CD4-positive, alpha-beta T cell treated with Interleukin-15 for 1 hour (primary cell): ENCODE measurements at places on chromosomes 16 and 17.

- DNase-seq: peak; percentile 58
Observed at GRCh38 chr17:38735161-38735997, 5.2 kb downstream of the CISD3 start.

GRCh38 chr17:41965694-41966462, 717 bp upstream of the CNP start:
- peak; percentile 66 for DNase-seq

DNA sequence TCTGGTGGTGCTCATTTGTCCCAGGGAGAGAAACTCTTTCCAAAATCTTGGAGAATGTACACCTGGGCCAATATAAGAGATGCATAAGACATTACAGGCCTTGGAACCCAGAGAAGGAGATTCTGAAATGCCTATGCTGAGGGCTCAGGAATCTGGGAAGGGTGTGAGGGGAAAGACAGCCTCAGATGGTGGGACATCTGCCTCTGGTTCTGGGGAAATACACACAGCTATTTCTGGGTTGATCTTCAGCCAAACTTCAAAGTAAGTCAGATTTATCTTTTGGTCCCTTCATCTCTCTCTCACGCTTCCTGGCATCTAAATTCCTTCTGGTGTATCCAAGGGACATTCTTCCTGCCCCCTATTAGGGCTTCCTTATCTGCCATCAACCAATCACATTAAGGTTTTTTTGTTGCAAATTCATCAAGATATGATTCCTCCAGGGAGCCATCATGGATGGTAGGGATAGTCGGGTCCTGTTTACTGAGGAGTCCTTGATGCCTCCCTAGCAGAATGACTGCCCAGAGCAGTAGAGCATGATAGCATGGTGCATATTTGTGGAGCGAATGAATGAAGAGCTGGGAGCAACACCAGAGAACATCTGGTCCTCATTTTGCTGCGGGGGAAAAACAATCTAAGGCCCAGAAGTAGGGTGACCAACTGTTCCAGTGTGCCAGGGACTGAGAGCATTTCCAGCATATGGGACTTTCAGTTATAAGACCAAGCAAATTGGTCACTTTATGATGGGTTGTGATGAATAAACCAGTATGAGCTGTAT, 35.7 kb upstream of the DYNLL2 start:
- DNase-seq: no peak

DNA sequence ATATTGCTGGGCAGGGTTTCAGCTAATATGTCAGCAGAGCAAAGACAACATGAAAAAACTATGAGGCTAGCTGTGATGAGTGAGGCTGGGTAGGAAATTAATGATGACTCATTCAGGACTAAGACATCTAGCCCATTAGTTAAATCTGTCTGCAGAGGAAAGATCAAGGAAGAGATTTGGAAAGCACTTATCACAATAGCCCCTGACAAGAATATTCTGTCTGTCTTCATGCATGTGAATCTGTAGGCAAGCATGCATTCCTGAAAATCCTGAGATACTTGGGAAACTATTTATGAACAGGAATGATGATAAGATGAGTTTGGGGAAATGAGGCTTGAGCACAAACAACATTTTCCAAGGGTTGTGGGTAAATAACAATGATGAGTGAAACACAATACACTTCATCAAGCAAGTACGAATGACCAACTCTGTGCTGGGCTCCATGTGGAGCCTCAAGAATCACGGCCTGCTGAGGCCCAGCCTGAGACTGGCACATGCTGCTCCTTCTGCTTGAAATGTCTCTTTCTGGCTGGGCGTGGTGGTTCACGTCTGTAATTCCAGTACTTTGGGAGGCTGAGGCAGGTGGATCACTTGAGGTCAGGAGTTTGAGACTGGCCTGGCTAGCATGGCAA, 96.5 kb upstream of the ASIC2 start:
- DNase-seq: no peak

GRCh38 chr17:9220398-9221146, 199.3 kb downstream of the NTN1 start:
- DNase-seq: no peak

DNA sequence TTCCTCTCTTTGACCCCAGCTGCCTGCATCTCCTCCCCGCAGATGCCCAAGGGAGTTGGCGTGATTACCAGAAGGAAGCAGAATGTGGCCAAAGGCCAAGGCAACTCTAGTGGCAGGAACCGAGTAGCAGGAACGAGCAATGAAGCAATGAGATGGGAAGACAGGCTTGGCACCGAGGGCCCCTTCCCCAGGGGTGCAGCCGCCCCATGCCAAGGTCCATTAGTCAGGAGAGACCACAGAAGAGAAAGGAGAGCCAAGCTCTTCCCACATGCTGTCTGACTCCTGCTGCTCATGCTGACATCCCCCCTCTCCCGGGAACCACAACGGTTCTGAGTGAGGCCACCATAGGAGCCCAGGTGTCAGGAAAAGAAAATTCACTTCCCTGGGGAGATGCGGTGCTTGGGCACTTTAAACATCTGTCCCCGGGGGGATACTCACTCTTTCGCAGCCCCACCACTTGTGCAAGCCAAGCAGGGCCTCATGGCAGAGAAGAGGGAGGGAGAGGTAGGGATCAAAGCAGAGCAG, 67.4 kb downstream of the MYO18A start:
- no peak for DNase-seq

DNA sequence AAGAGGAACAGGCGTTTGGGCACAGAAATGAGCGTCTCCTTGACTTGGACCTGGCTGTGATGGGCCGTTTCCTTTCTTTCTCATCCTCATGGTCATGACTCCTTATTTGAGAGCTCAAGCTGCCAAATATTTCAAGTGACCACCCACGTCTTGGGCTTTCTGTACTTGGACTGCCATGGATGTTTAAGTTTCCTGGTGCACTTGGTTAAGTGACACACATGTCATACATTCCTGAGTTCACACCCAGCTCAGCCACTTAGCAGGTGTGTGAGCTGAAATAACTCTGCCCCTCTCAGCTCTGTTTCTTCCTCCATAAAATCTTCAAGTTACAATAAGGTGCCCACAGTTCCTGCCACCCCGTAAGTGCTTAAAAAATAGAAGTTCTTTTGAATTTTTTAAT, 114.5 kb downstream of the CLEC16A start:
- no peak for DNase-seq

- no peak for DNase-seq
Observed at GRCh38 chr17:2374549-2375285, 26.1 kb downstream of the MNT start.

DNA sequence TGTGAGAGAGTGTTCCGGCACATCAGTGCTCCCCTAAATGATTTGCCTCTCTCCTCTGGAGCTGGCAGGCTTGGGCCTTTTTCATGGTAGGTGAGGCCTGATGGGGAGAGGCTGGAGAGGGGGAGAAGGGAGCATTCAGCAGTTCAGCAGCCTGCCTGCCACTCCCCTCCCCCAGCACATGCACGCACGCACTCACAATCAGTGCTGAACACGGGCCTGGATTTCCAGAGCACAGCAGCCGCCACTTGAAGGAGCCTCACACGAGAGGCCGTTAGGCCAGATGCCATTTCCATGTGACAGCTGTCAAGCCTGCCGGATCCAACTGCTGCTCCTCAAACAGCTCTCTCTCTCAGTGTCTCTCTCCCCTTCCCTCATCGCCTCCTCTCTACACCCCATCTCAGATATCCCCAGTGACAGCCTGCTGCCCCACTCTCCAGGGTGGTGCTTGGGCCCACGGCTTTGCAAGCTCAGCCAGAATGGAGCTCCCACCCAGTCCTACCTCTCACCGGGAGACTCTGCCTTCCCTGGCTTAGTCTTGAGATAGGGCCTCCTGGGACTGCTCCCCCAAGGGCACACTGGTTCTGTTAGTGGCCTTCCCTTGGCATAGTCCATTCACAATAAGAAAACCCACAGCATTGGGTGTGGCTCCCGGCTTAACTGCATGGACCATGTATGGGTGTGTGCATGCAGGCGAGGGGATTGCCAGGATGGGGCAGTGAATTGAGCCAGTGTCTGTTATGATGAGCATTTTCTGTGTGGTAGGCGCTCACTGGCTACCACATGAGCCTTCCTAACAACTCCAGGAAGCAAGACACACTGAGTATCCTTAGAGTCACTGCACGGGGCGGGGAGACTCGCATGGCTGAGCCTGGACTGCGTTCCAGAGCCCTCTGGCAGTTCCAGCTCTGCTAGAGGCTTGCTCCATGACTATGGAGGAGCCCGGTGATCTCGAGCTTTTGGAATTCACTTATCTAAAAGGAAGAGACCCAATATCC, 226.2 kb downstream of the CCDC182 start:
- no peak for DNase-seq

DNA sequence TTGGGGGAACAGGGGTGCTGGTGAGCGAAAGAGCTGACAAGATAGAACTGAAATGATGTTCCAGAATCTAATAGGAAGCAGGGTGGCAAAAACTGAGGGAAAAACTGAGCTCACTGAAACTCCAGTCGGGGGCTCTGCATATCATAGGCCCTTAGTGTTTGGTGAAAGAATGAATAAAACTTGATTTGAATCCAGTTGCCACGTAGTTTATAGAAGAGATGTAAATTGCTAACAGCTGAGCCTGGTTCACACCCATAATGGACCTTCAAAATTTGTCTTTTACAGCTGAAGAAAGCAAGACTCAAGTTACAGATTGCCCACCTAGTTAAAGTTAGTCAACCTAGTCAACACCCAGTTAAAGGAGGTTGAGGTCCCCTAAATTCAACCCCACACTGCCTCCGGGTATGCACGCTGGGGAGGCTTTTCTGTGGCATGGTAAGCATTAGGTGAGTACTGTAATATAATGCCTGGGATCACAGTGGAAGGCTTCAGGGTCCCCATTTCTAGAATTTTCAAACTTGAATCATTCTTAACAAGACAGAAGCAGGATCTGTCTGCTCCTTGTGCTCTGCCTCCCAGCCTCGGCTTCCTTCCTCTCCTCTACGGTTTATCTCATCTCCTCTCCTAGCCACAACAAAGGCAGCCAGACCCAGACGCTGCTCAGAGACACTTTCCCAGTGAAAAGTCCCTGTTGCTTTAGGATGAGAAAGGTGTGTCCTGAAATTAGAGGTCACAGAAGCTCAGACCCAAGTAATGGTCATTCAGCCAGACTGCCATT, 26.9 kb upstream of the SUPT4H1 start:
- DNase-seq: no peak

GRCh38 chr17:75205037-75205792, at the start of gene NUP85:
Gene NUP85, plus strand, starts transcription at chr17:75205679. Its CDS starts 83 bp downstream, at chr17:75205762.
- DNase-seq: peak; percentile 87

GRCh38 chr17:8856869-8857575, 10.5 kb downstream of the PIK3R6 start:
- DNase-seq: no peak

GRCh38 chr17:9936095-9936494, 31.0 kb upstream of the RCVRN start:
- no peak for DNase-seq

GRCh38 chr16:6286176-6286575, 1046.5 kb upstream of the RBFOX1 start:
- DNase-seq: no peak

DNA sequence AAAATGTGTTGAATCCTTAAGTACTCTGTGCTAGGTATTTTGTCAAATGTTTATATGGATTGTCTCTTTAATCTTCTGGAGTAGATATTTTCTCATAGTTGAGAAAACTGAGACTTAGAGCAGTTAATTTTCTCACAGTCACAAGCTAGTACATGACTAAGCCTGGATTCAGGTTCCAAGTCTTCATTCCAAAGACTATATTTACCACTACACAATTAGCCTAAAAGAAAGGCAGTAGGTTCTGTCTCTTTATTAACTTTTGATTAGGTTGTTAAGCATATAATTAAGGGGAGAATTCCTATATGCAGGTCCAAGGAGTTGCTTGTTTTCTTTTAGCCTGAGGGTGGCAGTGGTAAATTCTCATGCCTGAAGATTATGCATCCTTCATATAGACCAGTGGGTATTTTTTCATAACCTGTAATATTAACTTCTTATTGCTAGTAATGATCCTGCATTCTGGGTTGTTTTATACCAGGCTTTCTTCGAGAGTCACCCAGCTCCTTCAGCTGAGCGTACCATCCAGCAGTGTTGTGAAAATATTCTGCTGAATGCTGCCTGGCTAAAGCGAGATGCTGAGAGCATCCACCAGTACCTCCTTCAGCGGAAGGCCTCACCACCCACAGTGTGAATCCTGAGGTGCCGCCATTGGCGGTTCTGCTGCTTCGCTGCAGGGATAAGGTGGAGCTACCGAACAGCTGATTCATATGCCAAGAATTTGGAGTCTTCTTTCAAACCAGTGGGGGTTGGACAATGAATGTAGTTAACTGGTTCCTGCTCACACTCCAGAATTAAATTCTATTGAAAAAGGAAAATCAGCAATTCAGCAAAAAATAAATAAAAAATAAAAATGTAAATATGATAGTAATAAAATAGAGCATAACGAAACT, 28.2 kb upstream of the KPNB1 start:
- DNase-seq: no peak

DNA sequence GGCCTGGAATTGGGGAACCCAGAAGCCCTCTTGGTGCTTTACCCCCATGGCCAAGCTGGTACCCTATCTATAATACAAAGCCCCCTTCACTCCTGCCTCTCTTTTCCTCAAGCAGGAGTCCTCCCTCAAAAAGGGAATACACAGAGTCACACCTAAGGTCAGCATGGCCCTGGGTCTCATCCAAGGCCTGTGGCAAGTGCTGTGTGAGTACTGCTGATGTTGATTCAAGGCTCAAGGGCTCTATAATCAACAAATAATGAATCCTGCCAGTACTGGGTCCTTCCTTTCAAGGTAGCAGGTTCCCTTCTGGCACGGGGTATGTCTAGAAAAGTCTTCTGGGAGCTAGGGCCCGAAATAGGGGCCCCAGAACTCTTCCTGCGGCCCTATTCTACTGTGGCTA, 187.3 kb downstream of the CYB561 start:
- DNase-seq: no peak

DNA sequence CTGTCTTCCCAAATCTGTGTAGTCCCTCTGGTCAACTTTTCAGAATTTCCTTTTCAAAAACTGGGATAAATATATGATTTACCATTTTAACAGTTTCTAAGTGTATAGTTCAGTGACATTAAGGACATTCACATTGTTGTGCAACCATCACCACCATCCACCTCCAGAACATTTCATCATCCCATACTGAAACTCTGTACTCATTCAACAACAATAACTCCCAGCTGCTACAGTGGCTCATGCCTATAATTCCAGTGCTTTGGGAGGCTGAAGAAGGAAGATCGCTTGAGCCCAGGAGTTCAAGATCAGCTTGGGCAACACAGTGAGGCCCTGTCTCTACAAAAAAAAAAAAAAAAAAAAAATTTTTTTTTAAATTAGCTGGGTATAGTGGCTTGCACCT, 131.0 kb downstream of the AATF start:
- no peak for DNase-seq
